ENCODE measurements at places on chromosomes 1 and 21. TPM values are rescaled to one million over a fixed set of nuclear protein-coding genes. Genes with fewer than 3 reads are reported as not detected.

Gene CCSAP
- total RNA-seq = 8.4 TPM

Gene PLOD1
- 96.3 TPM for total RNA-seq

Gene DBT
- 18.3 TPM for total RNA-seq

Gene FMN2
- 2.9 TPM for total RNA-seq

Gene IRF6
- 16.0 TPM for total RNA-seq

Gene MARK1
- total RNA-seq = 11.6 TPM

Gene GNG5
- total RNA-seq = 49.7 TPM

Gene SMCP
- not detected for total RNA-seq

Gene TMEM269
- 0.47 TPM for total RNA-seq

Gene SYPL2
- 25.6 TPM for total RNA-seq

Gene DHCR24
- total RNA-seq = 36.1 TPM

Gene CELA3B
- total RNA-seq = not detected

Gene NCF2
- 13.4 TPM for total RNA-seq
